ENCODE measurements at places on chromosomes 3 and 15. TPM values are rescaled to one million over a fixed set of nuclear protein-coding genes. Genes with fewer than 3 reads are reported as not detected.

Gene BCL2A1
- total RNA-seq = 16.2 TPM

Gene XCR1
- total RNA-seq = not detected

DNA sequence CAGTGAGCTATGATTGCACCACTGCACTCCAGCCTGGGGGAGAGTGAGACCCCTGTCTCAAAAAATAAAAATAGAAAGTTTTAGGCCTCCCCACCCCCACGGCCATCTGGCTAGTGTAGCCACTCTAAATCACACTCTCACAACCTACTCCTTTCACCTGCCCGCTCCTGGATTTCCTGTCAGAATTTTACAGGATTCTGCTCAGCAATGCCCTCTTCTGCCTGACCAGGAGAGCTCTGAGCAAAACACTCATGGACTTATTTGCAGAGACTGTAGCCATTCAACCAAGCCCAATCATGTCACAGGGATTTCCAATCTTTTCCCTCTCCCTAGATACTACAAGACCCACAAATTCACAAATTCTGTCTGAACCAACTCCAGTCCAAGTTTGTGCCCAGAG is 242.6 kb upstream of the TPRG1 start:
- no peak for DNase-seq

Gene RASL12
- 123 TPM for total RNA-seq

Gene UACA
- 40.7 TPM for total RNA-seq

DNA sequence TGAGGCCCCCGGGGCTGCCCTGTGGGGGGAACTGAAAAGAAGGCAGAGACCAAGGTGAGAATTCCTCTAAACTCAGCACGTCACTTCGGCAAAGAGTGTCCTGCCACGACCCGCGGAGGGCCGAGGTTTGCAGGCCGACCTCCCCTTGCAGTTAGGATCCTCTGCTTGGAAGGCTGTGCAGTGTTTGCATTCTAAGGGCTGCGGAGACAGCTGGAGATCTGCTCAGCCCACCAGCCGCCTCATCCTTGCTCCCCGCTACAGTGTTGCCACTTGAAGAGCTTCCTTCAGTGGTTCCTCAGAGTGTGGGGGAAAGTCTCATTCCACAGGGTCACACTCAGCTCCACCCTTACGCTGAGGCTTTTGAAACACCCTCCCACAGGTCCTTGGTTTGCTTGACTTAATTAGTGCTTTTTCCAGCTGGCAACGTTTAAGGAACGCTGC is 10.8 kb downstream of the SLC51A start:
- no peak for DNase-seq

Gene ERC2
- total RNA-seq = 2.0 TPM

Gene CLRN1
- not detected for total RNA-seq

DNA sequence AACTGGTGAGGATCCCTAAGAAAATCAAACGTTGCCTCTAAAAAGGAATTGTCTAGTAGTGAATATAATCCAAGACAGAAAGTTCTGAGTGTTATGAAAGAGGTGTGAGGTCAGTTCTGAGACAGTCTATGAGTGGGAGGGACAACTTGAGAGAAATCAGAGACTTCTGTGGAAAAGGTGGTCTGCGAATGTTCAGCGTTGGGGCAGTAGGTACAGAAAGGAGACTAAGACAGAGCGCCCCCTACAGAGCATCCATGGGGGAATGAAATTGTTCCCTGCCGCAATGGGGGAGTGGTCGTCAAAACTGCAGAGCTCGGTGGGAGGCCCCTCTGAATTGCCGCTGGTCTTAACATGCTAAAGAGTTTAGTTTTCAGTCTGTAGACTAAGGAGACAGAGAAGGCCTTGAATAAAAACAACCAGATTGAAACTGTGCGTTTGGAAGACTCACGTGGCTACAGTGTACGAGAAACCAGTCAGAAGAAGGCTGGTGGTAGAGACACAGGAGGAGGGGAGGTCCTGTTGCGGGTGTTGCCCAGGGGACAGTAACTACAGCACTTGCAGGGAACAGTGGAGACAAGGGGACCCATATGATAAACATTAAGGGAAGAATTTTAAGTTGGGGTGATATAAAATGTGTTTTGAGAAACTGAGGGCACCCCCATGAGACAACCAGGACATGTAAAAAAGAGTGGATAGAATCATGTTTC is 6.9 kb downstream of the TNIK start:
- DNase-seq = no peak

Gene FHIT
- 5.7 TPM for total RNA-seq

Gene VGLL3
- 23.7 TPM for total RNA-seq

GRCh38 chr3:158453865-158454264 is 117.1 kb upstream of the MLF1 start:
- no peak for DNase-seq

DNA sequence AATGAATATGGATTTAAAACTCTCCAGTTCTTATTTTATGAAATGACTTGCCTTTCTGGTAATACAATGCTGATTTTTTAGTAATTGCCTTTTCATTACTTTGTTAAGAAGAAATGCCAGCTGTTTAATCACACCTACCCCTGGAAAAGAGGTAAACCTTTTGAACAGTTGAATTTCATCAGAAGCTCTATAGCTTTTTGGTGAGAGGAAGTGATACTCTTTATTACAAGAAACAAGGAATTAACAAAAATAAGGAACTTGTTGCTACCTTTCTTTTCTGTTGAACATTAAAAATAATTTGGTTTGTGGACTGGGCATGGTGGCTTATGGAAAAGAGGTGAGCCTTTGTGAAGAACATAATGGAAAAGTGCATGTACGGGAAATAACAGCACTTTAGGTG is 19.7 kb downstream of the BLOC1S6 start:
- DNase-seq = no peak

GRCh38 chr3:167913219-167913835 is 177.8 kb downstream of the SERPINI1 start:
- no peak for DNase-seq

Gene NEO1
- total RNA-seq = 38.2 TPM

DNA sequence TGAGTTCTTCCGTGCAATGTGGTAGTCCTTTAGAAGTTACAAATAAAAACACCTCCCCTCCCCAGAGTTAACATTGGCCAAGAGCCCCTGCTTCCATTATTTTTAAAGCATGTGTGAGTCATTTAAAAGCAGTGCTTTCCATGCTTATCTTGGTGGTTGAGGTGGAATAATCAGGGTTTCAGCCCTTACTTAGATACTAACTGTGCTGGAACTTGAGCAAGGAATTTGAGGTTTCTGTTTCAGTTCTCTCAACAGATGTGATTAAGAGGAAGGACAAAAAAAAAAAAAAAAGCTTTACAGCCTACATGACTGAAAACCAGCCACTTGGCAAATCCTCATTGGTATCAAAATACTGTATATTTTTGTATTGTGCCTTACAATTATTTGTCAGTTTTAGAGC is 64.5 kb downstream of the CGNL1 start:
- no peak for DNase-seq

DNA sequence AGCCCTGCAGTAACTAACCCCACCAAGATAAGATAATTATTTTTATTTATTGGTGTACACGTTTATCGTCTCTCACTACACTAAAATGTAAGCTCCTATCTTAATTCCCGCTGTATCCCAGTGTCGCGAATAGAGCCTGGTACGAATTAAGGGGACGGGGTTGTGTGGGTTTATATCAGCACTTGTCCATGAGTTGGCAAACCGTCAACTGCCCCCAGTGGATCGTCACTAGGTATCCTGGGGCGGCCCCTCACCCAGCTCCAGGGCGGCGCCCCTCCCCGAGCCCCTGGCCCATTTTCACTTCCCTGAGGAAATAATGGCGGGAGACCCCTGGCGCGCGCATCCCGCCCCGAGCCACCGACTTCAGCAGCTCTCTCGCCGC is 465 bp downstream of the RUVBL1 start:
- DNase-seq = no peak

DNA sequence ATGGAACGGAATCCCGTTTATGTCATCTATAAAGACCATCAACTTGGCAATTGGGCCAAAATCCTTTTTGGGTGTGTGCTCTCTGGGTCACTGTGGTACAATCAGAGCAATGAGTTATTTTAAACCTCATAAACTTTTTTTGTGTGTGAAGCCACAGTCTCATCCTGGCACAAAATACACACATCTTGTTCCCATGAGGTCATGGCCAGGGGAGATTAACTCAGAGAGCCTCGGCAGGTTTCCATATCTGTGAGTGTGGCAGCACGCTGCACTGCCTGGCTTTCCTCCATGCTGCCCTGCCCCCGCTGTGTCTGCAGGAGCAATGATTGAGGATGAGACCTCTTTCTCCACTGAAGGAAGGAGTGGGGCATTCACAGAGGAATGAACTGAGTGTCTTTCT is 54.0 kb upstream of the DLG1 start:
- DNase-seq = no peak
